ENCODE measurements at places on chromosomes 1 and 21.
A peak's percentile ranks its signal among the peaks of the same experiment; 100 is the strongest.

DNA sequence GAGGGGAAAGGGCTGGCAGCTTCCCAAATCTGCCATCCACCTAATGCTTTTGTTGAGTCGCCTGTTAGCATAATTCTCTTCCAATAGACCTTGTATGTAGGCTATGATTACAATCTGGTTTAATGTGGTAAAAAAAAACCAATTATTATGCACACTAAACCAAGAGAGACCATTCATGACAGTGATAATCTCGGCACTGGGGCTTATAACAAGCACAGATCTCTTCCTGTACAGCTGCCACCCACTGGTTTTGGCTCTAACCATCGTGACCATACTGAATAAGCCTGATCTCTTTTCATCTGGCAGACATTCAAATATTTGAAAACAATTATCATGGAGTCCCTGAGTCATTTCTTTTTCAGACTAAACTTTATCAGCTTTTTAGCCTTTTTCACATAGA lies 12.0 kb upstream of the SYT14 start:
- DNase-seq, result peak; percentile 71

DNA sequence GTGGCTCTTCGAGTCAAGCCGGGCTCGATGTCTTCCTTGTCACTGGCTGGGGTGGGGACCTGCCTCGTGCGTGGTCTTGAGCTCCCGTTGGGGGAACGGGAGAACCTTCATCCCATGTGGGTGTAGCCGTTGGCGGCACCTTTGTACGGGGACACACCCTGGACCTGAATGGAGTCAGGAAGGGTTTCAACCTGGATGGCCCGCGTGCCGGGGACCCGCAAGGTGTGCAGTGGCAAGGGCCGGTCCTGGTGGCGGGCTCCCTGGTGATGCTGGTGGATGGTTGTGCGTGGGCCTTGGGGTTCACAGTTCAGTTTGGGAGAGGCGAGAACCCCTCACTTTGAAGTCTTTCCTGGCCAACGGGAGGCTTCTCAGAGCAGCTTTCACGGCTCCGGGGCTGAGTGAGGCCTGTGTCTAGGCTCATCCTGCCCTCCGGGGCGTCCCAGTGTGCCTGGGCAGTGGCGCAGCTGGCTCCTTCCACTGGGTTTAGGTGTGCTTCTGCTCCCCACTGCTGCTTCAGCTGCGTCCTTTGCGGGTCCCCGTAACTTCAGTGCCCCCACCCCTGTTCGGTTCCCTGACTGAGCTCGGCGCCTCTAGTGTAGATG lies 11.4 kb downstream of the SKI start:
- DNase-seq, result no peak

DNA sequence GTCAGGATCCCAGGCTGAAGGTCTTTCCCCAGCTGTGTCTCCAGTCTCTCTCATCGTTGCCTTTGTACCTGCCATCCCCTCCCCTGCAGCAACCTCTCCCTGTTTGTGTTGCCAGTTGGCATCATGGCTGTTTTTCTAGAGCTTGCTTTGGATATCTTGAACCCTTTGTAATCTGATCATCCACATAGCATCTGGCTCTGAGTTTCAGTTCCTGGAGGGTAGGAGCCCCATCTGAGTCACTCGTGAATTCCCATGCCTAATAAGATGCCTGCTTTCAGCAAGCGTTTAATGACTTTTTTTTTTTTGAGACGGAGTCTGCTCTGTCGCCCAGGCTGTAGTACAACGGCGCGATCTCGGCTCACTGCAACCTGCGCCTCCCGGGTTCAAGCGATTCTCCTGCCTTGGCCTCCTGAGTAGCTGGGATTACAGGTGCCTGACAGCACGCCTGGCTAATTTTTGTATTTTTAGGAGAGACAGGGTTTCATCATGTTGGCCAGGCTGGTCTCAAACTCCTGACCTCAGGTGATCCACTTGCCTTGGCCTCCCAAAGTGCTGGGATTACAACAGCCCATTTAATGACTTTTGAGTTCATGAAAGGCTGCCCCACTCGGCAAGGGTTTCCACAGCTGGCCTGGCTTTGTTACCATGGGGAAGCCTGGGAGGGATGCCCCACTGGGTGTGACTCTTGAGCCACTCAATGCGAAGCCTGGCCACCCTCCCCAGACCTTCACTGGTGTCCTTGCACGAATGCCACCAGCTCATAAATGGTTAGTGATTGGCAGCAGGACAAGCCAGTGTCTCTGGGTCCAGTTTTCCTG lies 11.9 kb downstream of the ALPL start:
- no peak for DNase-seq

DNA sequence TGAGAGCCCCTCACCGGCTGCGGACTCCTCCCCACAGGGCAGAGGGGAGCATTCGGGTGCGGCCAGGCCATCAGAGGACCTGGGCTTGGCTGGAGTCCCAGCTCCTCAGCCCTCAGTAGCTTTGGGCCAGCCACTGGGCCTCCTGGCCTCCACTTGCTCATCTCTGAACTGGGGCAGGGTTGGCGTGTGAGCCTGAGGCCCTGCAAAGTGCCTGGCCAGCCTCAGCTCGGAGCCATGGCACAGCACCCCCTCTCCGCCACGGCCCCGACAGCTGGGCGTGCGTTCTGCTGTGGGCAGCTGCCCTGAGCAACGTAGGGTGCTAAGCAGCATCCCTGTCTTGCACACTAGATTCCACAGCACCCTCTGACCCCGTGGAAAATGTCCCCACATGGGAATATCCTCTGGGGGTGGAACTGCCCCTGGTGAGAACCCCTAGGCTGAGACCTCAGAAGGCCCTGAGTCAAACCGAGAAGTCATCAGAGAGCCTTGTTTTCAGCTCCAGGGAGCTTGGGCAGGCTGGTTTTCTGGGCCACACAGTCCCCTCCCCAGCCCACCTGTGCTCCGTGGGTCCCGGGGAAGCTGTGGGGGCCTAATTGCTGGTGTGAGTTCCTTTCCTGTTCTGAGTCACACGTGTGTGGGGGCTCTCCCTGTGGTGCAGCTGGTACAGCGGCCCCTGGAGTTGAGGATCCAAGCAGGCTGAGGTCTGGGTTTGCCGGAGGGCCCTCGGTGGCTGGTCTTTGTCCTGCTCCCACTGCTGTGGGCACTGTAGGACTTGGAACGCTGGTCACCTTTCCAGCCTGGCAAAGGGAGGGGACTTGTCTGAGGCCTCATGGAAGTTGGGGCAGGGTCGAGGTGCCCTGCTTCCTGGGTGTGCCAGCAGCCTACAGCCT lies 24.5 kb downstream of the TP73 start:
- no peak for DNase-seq

DNA sequence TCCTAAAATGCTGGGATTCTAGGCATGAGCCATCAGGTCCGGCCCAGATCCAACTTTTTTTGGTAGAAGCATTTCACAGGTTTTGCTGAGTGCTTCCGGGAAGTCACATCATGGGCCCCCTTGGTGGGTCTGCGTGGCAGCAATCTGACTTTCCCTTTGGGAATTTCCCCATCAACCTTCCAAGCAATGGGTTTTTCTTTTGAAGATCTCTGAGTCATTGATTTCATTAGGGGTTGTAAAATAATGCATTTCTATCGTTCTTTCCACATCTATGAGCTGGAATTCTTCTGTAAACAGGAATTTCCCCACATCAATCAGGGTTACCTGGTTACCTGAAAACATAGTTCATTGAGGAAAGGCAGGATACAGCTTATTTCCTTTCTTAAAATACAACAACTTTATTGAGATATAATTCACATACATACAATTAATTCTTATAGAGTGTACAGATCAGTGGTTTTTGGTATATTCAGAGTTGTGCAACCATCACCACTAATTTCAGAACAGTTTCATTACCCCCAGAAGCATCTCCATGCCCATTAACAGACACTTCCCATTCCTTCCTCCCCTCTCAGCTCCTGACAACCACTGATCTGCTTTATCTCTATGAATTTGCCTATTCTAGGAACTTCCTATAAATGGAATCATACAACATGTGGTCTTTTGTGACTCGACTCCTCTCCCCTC lies 9.9 kb upstream of the ZBTB17 start:
- DNase-seq, result no peak

- no peak for DNase-seq
These were observed 56.9 kb downstream of the ADAMTS5 start for GRCh38 chr21:26909972-26910371.

DNA sequence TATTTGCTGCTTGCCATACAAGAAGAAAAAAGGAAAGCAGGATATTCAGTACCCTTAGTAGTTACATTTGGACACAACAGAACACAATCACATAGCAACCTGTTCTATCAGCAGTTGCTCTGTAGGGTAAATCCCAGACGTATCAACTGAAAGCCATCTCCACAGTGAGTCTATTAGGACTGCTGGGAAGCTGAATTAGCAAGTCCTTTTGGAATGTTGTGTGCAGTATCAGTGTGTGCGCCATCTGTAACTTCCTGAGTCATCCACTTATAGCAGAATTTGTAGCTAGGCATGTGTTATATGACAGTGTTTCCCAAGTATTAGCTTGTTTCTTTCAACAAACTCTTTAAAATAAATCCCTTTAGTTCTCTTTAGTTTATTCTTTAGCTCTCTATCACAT lies 21.3 kb downstream of the CCDC30 start:
- peak; percentile 70 for DNase-seq

DNA sequence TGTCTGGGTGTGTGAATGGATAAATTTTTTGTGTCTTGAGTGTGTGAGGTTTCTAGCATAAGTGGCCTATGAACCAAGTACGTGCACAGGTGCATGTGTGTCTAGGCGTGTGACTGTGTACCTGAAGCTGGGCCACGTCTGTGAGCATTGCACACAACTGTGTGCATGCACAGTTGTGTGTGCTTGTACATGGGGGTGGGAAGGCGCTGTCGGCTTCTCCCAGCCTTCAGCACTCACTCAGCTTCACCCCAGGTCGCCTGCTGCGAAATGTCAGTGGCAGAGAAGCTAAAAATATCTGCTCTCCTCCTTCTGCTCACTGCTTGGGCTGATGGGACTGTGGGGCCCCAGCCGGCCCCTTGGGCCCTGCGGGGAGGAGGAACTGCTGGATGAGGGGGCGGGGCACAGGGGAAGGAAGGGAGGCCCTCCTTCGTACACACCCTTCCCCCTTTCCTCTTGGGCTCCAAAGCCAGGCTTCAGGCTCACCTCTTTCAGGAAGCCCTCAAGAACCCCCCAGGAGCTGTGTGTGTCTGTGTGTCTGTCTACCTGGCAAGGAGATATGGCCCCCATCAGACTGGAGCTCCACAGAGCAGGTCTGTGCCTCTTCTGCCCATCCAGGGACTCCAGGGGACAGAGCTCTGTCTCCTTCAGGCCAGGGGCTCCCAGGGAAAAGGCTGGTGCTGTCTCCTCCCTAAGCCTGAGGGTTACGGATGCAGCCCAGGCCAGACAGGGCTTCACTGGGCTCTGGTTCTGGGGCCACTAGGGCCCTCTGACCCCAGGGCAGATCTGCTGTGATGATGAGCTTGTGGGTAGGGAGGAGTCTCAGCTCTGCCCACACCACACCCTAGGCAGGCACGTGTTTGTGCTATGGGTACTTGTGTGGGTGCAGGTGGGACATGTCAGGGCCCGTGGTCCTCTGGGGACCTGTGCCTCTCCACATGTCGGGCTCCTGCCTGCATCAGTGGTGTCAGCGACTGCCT lies 35.6 kb upstream of the WASF2 start:
- DNase-seq, result no peak

GRCh38 chr1:233582439-233582838 lies 31.5 kb upstream of the KCNK1 start:
- no peak for DNase-seq

GRCh38 chr21:17616831-17617230 lies 4.1 kb upstream of the BTG3 start:
- DNase-seq, result no peak

DNA sequence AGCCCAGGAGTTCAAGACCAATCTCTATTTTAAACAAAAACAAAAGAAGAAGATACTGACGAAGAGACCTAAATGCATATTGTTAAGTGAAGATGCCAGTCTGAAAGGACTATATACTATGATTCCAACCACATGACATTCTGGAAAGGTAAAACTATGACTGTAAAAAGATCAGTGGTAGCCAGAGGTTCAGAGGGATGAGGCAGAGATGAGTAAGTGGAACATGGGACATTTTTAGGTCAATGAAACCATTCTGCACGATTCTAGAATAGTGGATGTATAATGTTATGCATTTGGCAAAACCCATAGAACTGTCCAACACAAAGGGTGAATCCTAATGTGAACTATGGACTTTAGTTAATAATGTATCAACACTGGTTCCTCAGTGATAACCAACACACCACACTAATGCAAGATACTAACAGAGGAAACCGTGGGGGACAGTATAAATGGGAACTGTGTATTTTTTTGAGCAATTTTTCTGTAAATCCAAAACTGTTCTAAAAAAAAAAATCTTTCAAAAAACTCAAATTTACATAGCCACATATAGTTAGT lies 8.2 kb downstream of the RC3H1 start:
- no peak for DNase-seq

GRCh38 chr1:222240536-222241181 lies 307.2 kb downstream of the HHIPL2 start:
- peak; percentile 40 for DNase-seq

DNA sequence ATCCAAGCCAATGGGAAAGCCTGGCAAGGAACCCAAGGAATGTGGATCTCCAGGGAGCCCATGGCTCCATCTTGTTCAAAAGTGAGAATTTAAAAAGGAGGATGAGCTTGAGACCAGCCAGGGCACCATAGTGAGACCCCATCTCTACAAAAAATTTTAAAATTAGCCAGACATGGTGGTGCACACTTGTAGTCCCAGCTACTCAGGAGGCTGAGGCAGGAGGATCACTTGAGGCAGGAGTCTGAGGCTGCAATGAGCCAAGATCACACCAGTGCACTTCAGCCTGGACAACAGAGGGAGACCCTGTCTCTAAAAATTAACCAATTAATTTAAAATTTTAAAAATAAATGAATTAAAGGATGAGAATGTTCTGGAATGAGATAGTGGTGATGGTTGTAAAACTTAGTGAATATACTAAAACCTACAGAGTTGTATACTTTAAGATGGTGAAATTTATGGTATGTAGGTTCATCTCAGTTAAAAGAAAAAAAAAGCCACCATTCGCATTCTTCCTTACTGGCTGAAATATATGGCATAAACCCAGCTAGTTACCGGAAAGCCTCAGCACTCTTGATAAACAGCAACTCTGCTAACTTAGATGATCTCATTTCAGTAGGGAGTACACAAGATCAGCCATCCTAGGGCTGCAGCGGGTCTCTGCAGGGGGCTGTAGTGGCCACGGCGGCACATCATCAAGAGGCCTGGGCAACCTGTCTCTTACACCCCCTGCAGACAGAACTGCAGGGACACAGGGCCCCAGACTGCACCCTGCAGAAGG lies 48.3 kb upstream of the H6PD start:
- no peak for DNase-seq

GRCh38 chr1:88194542-88194941 lies 489.5 kb upstream of the PKN2 start:
- no peak for DNase-seq

DNA sequence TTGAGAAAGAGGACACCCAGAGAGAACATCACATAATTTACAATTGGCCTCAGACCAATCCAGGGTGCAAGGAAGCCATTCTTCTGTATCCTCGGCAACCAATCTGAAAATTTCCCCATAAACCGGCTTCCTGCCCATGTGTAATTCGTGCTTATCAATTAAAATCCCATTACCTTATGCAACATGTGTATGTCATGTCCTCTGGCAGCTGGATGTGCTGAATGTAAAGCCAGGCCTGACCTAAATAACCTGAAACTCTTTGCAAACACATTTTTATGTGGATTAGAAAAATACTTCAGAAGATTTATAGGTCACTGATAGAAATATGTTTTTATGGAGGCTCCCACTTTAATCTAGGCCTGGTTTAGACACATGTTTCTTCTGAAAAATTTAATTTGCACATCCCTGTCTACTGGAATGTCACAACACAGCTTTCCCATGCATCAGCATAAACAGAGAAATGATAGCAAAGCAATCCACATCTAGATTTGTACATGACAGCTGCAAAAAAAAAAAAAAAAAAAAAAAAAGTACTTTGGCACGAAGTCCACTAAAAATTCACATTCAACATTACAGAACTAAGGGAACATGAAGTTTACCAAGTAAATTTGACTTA lies 69.4 kb upstream of the SAMSN1 start:
- no peak for DNase-seq

GRCh38 chr1:53412285-53413174 lies 46.7 kb upstream of the DMRTB1 start:
- no peak for DNase-seq

Data from AG09309 (cell line).